ENCODE measurements at places on chromosomes 1 and 21. TPM values are rescaled to one million over a fixed set of nuclear protein-coding genes. Genes with fewer than 3 reads are reported as not detected.

TGFB2 gene
- 31.5 TPM for total RNA-seq

CTTNBP2NL gene
- total RNA-seq: 96.4 TPM

ACTN2 gene
- 0.28 TPM for total RNA-seq

CNR2 gene
- not detected for total RNA-seq

PADI3 gene
- not detected for total RNA-seq

URB2 gene
- total RNA-seq: 12.7 TPM

ACBD6 gene
- 52.8 TPM for total RNA-seq

OR2T11 gene
- not detected for total RNA-seq

AGL gene
- 10.7 TPM for total RNA-seq

NTMT2 gene
- not detected for total RNA-seq

- peak; percentile 89 for DNase-seq
Observed at GRCh38 chr1:11930571-11931445, 3.7 kb upstream of the PLOD1 start.

DNA sequence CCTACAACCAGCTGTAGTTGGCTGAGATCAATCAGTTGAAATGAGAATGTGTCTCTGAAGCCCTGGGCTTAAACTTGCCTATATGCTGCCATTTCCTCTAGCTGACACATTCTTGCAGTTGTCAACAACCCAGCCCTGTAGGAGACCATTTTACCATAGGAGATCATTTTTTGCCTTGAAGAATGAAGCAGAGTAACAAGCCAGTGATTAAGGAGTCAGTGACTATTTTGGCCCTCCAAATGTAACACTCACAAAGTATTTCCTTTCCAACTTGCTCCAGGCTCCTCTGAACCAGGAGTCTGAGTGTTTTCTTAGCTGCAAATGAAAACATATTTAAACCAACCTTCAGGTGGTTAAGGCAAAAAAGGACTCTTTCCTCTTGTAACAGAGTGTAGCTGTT, 183.5 kb downstream of the ZZZ3 start:
- peak; percentile 51 for DNase-seq

DNA sequence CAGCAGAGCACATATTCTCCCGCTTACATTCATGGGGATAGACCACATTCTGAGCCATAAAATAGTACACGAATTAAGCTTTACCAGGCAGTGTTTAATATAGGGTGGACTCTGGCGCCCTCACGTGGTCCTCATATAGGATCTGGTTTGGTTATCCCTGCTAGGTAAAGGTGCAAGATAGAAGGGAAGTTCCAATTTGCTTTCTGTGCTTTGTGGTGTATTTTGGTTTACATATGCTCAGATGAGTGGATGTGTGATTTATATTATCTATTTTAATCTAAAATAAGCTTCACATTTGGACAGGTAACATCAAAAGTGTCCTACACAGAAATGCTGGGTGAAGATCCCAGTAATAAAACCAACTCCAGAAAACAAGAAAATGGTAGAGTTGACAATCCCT, 3.6 kb downstream of the CR1 start:
- peak; percentile 72 for DNase-seq

GRCh38 chr1:198575798-198576641, 35.5 kb upstream of the ATP6V1G3 start:
- no peak for DNase-seq

GRCh38 chr1:39620659-39621165, 18.7 kb downstream of the HEYL start:
- no peak for DNase-seq

DNA sequence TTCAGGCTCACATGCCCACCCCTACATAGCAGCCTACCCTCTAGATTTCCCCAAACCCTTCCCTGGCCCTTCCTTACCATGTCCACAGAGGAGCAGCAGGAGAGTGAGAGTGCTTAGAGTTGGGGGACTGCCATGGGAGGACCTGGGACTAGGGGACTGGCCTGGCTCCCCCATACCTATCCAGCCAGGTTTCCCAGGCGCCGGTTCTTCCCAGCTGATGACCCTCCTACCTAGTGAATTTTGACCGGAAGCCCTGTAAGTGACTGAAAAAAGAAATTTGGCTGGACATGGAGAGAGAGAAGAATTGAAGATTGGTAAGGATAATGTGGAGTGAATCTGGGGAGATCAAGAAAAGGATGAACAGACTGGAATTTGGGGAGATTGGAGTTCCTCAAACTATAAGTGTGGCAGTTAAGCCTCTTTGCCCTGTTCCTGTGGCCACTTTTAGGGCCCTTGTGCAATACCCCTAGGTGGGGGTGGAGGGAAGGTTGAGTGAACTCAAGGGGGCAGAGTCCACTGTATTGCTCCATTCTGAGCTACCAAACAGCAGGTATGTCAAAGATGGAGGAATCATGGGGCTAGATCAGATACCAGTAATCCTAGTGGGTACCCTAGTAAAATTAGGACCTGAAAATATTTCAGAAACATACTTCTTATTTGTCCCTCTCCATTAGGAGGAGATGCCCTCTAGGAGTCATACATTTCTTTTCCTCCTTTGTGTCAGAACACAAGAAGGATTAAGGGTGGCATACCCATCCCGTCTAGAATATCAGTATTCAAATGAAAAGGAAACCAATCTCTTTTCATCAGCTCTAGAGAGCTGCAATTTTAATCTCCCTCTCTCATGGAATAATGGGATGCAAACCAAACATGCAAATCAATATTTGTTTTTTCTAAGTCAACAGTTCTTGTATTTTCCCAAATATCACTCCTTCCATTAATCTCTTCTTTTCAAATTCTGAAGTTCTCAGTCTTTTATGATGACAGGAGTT, 1.2 kb downstream of the HJV start:
- DNase-seq: no peak

DNA sequence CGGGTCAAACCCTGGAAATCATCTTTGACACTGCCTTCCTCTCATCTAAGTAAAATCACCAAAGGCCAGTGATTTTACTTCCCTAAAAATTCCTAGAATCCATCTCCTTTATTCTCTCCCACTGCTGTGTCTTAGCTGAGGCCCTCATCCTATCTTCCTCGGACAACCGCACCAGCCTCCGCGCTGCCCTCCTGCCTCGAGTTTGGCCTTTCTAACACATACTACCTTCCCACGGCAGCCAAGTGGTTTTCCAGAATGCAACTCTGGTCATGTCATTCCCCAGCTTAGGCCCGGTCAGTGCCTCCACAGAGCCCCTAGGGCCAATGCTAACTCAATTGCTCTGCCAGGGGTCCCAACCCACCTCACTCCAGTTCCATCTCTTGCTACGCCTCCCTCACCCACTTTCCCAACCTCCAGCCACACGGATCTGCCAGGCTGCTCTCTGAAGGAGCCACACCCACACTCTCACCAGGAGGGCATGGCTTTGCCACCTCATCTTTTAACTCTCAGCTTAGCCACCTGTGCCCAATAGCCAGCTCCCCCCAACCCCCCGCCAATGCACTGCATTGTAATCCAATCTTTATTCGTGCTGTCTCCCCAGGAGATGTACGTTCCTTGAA, 6.8 kb downstream of the TMEM9 start:
- no peak for DNase-seq

- DNase-seq: peak; percentile 9
Observed at GRCh38 chr1:45925728-45926287, 122.4 kb downstream of the MAST2 start.

DNA sequence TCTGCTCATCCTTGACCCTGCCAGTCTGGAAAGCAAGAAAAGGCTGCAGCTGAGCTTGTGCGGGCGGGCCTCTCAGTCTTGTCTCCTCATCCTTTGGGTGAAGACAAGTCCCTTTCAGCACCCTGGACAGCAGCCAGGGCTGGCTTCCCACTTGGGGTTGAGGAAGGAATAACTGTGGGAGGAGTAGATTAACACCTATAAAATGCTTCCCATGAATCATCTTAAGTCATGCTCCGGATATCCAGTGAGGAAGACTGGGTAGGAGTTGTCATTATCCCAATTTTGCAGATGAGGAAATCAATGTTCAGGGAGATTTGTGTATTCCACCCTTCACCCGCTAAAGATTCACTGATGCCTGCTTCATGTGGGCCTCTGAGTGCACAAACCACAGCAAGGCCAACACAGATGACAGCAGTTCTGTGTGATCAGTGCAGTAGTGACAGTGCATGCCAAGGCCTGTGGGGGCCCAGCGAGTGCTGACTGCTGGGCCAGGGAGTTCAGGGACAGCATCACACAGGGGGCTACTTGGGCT, 20.1 kb upstream of the COL16A1 start:
- DNase-seq: peak; percentile 62

DNA sequence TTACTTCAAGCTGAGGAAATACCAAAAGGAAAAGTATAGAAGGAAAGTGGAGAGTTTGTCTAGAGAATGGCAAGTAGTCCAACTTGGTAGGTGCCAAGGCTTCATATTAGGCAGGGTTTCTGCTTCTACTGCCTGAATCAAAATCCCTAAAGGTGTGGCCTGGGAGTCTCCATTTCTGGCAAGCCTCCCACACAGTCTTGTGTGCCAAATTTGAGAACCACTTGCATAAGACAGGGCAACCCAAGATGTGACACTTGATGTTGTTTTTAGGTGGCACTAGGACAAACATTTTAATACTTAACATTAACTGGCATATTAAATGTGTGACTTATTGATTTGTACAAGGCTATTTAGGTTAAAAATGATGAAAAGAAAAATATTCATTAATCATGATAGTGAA, 60.1 kb downstream of the ATG4C start:
- DNase-seq: no peak

DNA sequence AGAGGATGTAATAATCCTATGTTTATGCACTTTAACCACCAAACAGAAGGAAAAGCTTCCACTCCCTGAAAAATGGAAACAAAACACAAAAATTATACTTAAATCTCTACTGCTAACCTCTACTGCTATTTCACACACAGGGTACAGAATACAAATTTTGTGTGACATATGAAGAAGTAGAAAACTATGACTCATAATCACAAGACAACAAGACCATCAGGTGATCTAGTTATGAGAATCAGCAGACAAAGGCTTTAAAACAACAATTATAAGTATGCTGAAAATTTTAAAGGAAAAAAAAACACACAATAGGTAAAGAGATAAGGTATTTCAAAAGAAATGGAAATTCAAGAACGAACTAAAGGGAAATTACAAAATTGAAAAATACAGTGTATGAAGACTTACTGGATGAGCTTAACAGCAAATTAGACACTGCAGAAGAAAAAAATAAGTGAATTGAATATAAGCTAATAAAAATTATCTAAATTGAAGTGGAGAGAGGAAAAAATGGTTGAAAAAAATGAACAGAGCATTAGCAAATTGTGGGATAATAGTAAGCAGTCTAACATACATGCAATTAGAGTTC, 13.6 kb upstream of the NAV1 start:
- DNase-seq: no peak

- DNase-seq: no peak
Observed at GRCh38 chr1:20829531-20829930, 42.4 kb upstream of the HP1BP3 start.

- DNase-seq: no peak
Observed at GRCh38 chr1:155210314-155211104, 2.0 kb downstream of the MTX1 start.
